Osteoblast (primary cell): ENCODE measurements at places on chromosomes 1 and 21. TPM values are rescaled to one million over a fixed set of nuclear protein-coding genes. Genes with fewer than 3 reads are reported as not detected.

DNA sequence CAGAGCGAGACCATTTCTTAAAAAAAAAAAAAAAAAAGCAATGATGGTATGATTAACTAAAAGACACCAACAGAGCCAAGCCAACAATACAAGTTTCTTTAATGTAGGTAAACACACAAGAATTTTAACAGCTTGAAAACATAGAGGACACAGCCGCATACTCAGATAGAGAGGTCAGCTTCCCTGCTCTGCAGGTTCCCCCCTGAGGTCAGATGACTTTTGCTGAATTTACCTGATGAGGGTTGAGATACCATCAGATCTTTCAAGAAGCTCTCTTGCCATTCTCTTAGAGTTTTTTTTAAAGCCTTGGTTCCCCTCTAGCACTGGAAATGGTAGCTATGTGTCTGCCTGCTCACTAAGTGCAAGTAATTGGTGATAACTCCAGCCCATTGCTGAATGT is 31.1 kb downstream of the BCAS2 start:
- DNase-seq, result no peak
- H3K36me3 ChIP-seq, result no peaks in the 10 kb centered on the region
- no peaks in the 10 kb centered on the region for H3K4me1 ChIP-seq
- H3K27me3 ChIP-seq, result no peaks in the 10 kb centered on the region
- no peak overlapping the region for H3K4me3 ChIP-seq
- no peak overlapping the region for H3K27ac ChIP-seq

DNA sequence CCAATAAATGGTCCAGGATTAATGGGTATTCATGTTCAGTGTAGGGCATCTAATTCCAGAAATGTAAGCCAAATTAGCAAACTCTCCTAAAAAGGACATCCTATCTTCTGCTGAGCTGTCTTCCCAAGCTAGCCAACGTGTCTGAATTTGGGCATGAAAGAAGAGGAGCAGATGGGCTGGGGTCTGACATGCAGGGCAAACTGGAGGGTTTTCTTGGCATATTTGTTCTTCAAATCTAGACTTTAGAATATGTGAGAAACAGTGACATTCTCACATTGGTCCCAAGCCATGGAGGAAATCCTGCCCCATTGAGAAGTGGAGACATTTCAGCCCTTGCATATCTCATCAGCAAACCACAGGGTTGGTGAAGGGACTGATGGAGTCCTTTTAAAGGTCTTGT is 67.2 kb downstream of the LRIG2 start:
- no peaks in the 10 kb centered on the region for H3K36me3 ChIP-seq
- no peak for DNase-seq
- H3K4me1 ChIP-seq, result peaks cover 24% of the 10 kb centered on the region
- H3K4me3 ChIP-seq, result no peak overlapping the region

DNA sequence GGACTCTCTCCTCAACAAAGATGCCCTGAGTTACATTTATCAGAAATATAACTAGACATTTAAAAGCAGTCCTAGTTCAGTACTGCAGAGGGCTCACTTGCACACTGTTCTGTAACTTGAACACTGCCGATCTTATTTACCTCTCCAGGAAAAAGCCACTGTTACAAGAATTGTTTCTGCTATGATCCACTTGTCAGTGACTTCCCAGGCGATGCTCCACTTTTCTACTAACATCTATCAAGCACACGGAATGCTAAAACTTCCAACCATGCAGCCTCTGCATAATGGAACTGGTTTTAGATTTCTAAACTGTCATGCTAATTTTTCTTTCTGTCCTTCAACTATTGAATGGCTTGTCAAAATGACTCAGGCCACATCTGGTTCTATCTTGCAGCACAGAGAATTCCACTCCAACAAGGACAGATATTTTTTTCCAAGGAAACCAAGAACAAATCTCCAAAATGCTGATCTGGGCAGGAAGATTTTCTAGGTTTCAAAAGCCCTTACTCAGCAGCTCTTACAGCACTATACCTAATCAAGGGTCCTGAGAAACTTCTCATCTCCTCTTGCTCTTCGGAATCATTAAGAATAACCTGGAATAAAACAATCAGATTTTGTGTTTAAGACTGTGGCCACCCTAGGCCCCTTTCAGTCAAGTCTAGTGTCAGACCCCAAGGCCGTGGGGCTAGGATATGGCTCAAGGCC is 9.9 kb downstream of the SEC16B start:
- H3K4me1 ChIP-seq, result no peaks in the 10 kb centered on the region
- H3K36me3 ChIP-seq, result peaks cover 9% of the 10 kb centered on the region
- peak; percentile 78 for DNase-seq
- no peak overlapping the region for H3K4me3 ChIP-seq

DNA sequence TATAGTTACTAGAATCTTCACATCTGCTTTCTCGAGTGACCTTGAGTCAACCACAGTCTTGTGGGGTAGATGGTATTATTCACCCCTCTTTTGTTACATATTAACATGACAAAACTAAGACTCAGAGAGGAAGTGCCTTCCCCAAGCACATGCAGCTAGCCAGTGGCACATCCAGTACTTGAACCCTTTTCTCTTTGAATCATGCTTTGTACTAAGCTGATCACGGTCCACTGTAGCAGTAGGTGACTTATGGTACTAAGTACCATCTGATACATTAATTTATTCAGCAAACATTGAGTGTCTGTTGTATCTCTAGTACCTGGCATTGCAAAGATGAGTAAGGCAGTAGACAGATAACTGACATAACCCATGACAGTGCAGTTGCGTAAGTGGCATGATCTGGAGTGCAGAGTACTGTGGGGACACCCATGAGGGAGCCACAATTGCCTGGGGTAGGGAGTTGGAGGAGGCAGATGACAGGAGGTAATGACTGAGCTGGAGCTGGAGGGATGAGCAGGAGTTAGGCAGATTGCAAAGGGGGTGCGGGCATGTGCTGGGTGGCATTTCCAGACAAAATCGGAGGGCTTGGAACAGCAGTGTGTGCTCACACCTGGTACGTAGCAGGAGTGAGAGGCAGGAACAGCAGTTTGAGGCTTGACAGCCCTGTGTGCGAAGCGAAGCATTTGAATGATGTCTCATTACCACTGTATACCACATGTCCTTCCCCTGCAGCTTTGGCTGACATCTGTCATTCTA is 29.8 kb downstream of the UCK2 start:
- H3K4me3 ChIP-seq, result no peak overlapping the region
- peak overlapping the region; percentile 55 for H3K27ac ChIP-seq
- H3K36me3 ChIP-seq, result no peaks in the 10 kb centered on the region
- peaks cover 48% of the 10 kb centered on the region for H3K4me1 ChIP-seq
- DNase-seq, result peak; percentile 87

NPR1 gene
- total RNA-seq, result under 0.01 TPM in 1 of 2 replicates, not detected in the other

DNA sequence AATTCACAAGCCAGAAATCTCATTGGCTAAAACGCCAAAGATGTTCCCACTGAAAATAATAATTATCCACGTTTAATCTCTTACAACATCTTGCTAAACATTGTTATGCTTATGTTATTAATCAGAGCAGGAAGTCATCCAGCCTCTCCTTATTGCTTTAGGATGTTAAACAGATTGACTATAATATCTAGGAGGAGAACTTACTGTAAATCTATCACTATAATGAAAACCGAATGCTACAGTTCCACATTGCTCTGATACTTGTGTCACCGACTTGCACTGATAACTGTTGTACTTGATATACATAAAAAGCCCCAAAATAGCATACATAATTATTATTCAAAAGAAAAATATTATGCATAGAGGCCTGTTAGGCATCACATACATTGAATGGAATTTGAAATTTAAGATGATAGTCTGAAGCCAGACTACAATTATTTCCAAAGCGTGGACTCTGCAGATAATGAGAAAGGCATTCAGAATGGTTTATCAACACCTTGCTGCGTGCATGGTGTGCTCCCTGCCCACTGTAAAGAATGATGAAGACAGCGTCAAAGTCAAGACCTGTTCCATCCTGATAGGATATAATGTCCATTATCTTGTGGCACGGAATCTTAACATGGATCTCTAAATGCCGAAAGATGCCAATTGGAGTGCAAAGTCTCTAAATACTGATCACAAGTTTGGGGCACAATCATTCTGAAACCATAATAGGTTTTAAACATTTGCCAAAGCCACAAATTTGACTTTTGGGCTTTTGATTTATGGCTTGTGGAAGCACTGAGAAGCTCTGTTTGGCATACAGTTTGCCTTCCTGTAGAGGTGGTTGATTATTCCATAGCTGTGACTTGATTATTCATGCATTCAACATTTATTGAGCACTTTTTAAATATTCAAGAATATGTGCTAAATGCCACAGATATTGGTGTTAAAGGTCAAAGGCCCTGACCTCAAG is 71.3 kb downstream of the CRB1 start:
- H3K4me3 ChIP-seq, result no peak overlapping the region
- peaks cover 8% of the 10 kb centered on the region for H3K27me3 ChIP-seq
- no peak for DNase-seq
